ENCODE measurements at places on chromosomes 4 and X.

DNA sequence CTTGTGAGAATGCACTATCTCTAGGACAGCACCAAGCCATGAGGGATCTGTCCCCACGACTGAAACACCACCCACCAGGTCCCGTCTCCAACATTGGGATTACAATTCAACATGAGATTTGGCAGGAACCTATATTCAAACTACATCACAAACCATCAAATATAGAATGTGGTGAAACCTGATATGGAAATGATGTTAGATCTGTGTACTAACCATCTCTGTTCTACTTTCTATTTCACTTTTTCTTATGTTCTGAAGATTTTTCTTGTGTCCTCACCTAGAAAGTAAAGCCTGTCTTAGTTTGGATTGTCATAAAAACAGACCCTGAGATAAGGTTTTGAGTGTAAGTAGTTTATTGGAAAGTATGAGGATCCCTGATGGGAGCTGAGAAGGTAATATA is 37.8 kb upstream of the TACR3 start:
- no peak for DNase-seq

DNA sequence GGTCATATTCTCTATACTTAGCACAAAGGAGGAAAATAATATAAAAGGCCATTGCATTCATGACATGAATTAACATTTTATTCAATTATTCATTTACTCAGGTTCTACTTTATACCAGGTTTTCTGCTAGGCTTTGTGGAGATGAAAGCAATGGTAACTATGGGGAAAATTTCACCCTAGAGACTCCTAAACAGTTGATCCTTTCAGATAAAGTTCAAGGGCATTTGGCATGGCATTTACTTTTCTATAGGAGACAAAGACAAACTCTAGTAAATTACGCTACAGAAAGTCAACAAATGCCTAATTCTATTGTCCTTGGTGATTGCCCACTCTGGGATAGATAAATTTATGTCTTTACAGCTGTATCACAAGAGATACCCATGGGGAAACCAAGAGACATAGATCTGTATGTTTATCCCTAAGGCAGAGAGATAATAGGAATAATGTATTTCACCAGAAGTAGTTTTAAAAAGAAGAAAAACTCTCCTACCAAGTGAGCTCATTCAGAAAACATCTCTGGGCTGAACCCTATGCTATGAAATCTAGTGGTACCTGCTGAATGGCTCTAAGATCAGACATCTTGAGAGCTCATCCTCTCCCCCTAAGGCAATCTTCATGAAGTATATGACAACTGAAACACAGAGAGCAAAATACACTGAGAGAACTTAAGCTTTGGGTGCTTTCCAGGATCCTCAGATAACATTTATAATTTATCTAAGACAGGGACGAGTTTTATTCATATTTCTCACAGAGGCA is 316.7 kb downstream of the ANTXR2 start:
- no peak for DNase-seq

DNA sequence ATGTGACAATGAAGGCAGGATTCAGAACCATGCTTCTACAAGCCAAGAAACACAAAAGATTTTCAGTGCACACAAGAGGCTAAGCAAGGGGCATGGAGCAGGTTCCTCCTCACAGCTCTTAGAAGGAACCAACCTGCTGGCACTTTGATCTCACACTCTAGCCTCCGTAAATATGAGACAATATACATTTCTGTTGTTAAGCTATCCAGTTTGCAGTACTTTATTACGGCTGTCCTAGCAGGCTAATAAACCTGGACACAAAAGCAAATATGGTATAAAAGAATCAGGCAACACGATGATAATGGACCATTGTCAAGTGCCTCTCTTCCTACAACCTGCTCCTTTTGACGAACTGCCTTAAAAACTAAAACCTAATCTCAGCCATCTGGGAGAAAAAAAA is 114.5 kb downstream of the ZAR1 start:
- DNase-seq, result no peak

- DNase-seq, result no peak
Measured at GRCh38 chr4:17418010-17418409, 93.9 kb downstream of the QDPR start.

DNA sequence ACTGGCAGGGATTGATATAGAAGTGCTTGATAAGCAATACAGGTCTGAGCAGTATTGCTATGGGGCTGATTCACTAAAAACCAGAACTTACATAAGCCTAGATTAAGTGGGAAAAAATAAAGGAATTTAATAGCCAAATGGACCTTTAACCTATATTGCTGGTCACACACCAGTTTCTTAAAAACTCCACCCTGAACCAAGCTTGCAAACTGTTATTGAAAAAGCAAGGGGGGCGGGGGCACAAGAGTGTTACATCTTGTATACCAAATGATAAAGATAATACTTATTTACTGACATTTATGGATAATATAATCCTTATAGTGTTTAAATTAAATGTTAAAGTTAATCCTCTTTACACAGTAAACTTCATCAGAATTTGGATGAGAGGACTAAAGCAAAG is 40.3 kb upstream of the PITX2 start:
- no peak for DNase-seq

- DNase-seq, result no peak
Measured at GRCh38 chr4:70008771-70009170, 13.0 kb downstream of the STATH start.

DNA sequence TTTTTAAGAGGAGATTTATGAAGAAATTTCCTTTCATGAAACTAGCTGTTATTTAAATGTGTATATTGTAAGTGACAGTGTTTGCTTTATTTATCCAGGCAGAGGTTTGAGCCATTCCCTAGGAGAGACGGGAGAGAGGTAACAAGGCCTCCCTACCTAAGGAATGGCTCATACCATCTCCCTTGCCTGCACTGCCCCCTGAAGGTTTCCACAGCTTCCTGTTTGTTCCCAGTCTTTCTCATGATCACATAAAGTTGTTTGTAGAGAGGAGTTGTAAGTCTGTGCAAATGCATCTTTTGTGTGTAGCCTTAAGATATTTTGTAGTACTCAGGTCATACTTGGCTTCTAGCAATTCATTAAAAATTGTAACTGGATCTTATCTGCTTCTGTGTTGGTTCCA is 1504.5 kb upstream of the PCDH10 start:
- DNase-seq, result no peak

GRCh38 chr4:81491943-81492342 is 20.2 kb upstream of the RASGEF1B start:
- peak; percentile 69 for DNase-seq

DNA sequence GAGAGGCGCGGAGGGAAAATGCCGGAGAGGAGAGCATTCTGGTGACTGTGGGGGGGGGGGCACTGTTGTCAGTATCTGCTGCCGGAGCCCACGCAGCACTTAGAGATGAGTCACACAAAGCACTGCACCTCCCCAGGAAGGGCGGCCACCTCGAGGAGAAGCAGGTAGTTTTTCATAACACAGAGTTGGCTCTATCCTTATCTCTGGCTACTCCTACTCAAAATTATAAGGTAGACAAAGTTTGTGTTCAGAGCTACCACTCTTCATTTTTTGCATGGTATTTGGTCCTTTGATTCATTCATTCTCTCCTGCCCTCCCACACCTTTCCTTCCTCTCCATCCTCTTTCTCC is 76.2 kb upstream of the SCOC start:
- DNase-seq, result no peak

- DNase-seq, result no peak
Measured at GRCh38 chrX:16950423-16950822, 4.0 kb downstream of the REPS2 start.

GRCh38 chrX:44980883-44981282 is 107.9 kb downstream of the KDM6A start:
- DNase-seq, result no peak

GRCh38 chr4:58935332-58935731 is 1825.1 kb upstream of the IGFBP7 start:
- no peak for DNase-seq

DNA sequence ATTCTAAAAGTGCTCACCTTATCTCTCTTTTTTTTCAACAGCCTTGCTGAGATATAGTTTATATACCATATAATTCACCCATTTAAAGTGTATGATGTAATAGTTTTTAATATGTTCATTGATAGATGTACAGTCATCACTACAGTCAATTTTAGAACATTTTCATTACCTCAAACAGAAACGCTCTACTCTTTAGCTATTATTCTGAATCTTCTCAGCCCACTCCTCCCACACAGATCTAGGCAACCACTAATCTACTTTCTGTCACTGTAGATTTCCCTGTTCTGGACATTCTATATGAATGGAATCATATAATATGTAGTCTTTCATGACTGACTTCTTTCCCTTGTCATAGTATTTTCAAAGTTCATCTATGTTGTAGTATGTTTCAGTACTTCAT is 22.6 kb downstream of the MND1 start:
- no peak for DNase-seq

GRCh38 chrX:15758140-15758539 is 20.1 kb downstream of the CA5B start:
- DNase-seq, result peak; percentile 55

GRCh38 chrX:101429934-101430333 is 21.9 kb downstream of the HNRNPH2 start:
- no peak for DNase-seq

GRCh38 chrX:14607446-14607985 is 78.2 kb downstream of the GLRA2 start:
- no peak for DNase-seq

- DNase-seq, result no peak
Measured at GRCh38 chr4:139392797-139393196, 61.1 kb upstream of the RAB33B start.

Measured in CD4-positive, alpha-beta T cell treated with Interleukin-6 at 100 ng/mL for 8 hours (primary cell).